Astrocyte of the cerebellum (primary cell): ENCODE measurements at places on chromosomes 13 and 19.

GRCh38 chr13:106118996-106119395 is 416.5 kb downstream of the EFNB2 start:
- no peak for DNase-seq

- DNase-seq = peak; percentile 40
Measured at GRCh38 chr19:18469069-18469846, 31.3 kb upstream of the ISYNA1 start.

DNA sequence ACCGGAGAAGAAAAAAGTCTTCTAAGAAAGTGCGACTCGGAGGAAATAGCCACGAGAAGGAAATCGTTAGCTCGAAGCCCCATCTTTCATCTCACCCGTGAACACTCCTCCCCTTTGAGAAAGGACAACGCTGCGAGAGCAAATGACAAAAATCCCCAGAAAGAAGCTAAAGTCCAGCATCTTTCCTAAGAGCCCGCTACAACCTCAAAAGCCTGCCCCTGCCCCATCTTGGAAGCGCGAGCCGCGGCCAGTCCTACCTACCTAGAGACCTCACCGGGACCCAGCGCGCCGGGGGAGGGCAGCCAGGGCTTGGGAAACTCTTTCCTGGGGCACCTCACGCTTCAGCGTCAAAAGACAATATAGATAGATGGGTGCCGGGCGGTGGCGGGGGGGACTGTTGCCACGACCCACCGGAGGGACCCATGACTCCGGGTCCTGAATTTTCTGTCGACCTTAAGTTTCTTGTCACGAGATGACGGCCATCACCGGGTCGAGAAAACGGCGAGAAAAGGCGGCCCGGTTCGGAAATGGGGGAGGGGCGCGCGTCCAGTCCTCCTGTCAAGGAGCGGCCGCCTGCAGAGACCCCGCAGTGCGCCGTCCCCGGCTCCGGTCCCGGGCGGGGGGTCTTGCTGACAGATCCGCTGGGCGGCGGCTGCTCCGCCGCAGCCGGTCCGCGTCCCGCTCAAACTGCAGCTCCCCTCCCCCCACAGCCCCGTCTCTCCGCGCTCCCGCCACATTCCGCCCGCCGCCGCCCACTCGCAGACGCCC is 65.9 kb downstream of the KCNRG start:
- DNase-seq = no peak

- DNase-seq = no peak
Measured at GRCh38 chr13:80121038-80121437, 219.9 kb downstream of the SPRY2 start.

DNA sequence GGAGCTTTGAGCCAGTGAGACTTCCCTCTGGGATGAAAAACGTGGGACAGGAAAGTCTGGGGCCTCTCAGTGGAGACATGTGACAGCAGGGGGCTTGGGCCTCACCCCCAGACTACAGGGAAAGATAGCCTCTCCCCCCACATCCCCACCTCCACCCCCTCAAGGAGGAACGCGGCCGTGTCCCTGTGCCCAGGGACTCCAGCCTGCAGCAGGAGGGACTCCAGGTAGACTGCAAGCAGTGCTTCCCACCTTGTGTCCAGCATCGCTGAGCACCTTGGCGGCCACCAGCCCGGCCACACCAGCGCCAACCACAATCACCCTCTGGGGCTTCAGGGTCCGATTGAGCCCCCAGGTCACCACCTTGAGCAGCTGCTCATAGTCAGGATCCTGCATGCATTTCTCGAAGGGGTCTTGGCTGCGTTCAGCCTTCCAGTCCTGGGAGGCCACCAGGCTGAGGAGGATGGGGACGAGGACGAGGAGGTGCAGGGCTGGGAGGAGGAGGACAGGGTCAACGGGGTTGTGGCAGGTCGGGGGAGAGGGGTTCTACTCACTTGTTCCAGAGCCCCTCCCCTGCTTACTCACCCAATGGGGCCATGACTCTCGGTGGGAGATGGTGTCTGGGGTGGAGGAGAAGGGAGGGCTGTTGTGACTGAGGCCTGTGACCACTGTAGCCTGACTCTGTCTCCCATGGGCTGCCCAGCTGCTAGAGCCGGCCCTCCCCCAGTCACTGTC is 955 bp downstream of the IL4I1 start:
- no peak for DNase-seq

- no peak for DNase-seq
Measured at GRCh38 chr13:27125357-27126282, 46.0 kb downstream of the USP12 start.

GRCh38 chr19:58372311-58373133 is 8.3 kb downstream of the ZNF837 start:
- DNase-seq = no peak

- no peak for DNase-seq
Measured at GRCh38 chr19:1917146-1917545, 11.9 kb downstream of the ADAT3 start.

- no peak for DNase-seq
Measured at GRCh38 chr13:55528434-55528833, 1612.3 kb upstream of the PRR20A start.

- DNase-seq = peak; percentile 99
Measured at GRCh38 chr19:31214086-31214485, 135.2 kb downstream of the TSHZ3 start.

DNA sequence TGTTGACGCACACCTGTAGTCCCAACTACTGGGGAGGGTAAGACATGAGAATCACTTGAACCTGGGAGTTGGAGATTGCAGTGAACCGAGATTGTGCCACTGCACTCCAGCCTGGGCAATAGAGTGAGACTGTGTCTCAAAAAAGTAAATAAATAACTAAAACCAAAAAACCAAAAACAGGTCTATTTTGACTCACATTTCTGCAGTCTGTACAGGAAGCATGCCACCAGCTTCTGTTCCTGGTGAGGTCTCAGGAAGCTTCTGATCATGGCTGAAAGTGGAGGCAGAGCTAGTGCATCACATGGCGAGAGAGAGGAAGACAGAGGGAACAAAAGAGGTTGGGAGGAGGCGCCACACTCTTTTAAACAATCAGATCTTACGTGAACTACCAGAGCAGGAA is 142.5 kb downstream of the ITGBL1 start:
- no peak for DNase-seq

GRCh38 chr13:40116008-40116407 is 460.5 kb downstream of the COG6 start:
- peak; percentile 26 for DNase-seq

DNA sequence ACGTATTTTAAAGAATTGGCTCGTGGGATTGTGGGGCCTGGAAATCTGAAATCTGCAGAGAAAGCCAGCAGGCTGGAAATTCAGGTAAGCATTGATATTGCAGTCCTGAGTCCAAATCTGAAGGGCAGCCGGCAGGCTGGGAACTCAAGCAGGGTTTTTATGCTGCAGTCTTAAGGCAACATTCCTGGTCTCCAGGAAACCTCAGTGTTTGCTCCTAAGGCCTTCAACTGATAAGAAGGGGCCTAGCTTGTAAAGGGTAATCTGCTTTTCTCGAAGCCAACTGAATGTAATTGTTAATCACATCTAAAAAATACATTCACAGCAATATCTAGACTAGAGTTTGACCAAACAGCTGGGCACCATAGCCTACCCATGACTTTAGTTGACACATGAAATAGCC is 154.4 kb downstream of the EFNB2 start:
- DNase-seq = no peak

GRCh38 chr19:16899566-16900075 is 10.8 kb downstream of the F2RL3 start:
- DNase-seq = no peak

DNA sequence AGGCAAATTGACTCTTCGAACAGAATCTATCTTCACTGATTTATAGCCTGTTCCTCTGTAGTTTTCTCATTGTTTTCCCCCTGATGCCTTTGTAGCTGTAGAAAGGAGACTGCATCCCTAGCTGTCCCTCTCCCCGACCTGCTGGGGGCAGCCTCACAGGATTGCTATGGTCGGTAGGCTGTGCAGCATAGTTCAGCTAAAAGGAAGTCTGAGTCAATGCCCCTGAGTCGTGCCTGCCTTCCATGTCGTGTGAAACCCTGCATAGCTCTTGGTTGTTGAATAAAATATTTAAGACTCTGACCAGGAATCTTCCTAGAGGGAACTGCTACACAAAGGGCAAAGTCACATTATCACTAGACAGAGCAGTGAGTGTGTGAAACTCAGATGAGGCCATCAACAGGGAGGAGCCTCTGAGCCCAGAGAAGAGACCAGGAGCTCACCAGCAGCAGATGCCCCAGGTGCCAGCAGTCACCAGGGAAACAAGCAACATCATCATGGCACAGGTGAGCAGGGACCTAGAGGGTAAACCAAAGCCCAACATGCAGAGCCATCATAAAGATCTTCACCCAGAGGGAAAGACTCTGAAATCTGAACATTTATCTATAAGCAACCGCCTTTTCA is 108.4 kb upstream of the NBEA start:
- no peak for DNase-seq

DNA sequence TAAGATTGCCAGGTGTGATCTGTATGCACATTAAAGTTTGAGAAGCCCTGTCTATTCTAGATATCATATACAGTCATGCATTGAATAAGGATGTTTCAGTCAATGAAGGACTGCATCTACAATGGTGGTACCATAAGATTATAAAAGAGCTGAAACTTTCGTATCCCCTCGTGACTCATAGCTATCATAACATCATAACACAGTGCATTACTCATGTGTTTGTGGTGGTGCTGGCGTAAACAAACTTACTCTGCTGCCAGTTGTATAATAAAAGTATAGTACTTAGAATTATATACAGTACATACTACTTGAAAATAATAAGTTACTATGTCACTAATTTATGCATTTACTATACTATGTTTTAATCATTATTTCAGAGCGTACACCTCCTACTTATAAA is 489.3 kb downstream of the GPC6 start:
- DNase-seq = no peak

DNA sequence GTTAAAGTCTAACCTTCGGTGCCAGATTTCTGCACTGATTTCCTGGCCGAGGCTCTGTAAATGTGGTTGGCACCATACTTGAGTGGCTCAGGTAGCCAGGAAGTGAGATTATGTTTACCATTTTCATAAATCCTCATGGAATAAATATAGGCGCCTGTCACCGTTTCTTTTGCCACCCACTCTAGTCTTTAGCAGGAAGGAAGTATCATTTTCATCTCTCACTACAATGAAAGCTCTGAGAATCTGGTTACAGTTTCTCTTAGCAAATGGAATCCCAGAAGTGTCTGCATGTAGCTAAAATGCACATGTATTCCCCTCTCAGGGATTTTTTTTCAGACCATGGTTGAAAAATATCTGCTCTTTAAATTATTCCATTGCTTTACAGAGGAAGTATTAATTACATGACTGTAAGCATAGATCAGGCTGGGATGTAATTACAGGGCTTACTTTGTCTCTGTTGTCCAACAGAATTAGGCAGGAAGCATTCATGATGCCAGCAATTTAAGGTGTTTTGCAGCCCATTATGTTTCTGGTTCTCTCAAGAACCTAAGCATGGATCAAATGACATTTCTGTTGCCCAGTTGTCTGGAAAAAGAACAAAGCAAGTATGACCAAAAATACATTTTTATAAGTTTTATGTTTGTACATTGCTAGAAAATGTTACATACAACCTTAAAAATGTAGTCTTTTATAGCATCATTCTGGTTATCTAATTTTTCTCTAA is 221.7 kb upstream of the SPRY2 start:
- no peak for DNase-seq

DNA sequence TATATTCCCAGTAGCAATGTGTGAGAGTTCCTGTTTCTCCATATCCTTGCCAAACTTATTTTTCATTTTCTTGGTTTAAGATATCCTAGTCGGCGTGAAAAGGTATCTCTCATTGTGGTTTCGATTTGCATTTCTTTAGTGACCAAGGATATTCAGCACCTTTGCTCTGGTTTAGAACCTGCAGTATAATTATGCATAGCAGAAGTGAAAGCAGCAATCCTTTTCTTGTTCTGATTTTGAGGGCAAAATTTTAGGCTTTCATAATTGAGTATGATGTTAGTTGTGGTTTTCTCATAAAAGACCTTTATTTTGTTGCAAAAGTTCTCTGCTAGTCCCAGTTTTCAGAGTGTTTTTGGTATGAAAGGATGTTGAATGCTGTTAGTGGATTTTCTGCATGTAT is 491.0 kb downstream of the FGF9 start:
- DNase-seq = no peak

GRCh38 chr19:32053376-32053775 is 292.0 kb upstream of the ZNF507 start:
- DNase-seq = no peak

DNA sequence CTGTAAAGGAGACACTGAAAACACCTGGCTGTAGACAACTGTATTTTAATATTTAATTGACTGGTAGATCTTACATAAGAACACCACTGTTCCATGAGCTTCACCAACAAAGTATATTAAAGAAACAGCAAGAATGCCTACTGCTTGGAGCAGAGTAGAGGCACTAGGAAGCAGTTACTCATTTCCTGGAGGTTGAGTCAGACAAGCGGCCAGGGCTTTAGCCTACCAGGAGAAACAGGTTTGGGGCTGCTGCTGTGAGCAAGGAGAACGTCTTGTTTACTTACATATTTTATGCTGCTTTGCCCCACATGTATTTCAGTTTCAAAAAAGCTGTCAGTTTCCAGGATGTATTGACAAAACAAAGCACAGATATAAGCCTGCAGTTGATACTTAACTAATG is 33.4 kb downstream of the ALG5 start:
- DNase-seq = peak; percentile 16

DNA sequence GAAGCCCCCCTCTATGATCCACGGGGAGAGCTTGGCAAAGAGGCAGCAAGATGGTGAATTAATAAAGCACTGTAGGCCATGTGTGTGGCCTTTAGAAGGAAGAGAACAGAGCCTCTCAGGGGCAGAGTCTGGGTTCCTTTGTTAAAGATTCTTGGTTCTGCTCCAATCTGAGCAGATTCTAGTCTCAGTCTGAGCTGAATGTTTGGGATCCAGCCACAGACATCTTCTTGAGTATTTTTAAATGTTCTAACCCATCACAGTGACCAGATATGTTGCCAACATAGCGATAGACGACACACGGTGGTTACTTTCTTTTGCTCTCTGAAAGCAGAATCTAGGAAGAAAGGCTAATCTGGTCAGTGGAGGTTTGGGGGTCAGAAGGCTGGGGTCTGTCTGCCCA is 147.5 kb upstream of the GPR12 start:
- no peak for DNase-seq

DNA sequence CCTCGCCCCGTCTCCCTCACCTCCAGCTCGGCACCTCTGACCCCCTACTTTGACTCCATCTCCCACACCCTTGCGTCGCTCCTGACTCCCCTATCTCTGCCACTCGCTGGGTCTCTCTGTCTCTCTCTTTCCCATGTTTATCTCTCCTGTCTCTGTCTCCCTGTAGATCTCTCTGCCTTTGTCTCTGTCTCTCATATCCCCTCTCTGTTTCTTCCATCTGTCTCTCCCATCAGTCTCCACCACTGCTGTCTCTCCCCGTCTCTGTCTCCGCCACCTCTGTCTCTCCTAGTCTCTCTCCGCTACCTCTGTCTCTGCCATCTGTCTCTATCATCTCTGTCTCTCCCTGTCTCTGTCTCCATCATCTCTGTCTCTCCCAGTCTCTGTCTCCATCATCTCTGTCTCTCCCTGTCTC is 12.4 kb upstream of the BBC3 start:
- DNase-seq = no peak

- no peak for DNase-seq
Measured at GRCh38 chr13:34591129-34591528, 350.9 kb upstream of the NBEA start.
